ENCODE measurements at places on chromosomes 13 and 19.

GRCh38 chr19:7979011-7979410 is 26.4 kb downstream of the ELAVL1 start:
- no peak for DNase-seq

GRCh38 chr13:22931576-22931975 is 249.2 kb upstream of the SGCG start:
- DNase-seq = no peak

GRCh38 chr13:105291987-105292386 is 1243.5 kb downstream of the EFNB2 start:
- no peak for DNase-seq

GRCh38 chr19:30066781-30067759 is 125.0 kb downstream of the URI1 start:
- no peak for DNase-seq

DNA sequence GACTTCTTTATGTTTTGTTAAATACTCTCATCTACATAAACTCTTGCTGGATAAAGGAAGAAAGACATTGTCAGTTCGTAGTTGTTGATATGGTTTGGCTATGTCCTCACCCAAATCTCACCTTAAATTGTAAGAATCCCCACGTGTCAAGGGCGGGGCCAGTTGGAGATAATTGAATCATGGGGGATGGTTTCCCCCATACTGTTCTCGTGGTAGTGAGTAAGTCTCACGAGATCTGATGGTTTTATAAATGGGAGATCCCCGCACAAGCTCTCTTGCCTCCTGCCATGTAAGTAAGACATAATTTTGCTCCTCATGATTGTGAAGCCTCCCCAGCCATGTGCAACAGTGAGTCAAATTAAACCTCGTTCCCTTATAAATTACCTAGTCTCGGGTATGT is 3.6 kb downstream of the ADGRE1 start:
- no peak for DNase-seq

- DNase-seq = no peak
Measured at GRCh38 chr13:100836711-100837110, 162.1 kb upstream of the TMTC4 start.

- DNase-seq = no peak
Measured at GRCh38 chr19:51123381-51123800, 1.3 kb upstream of the SIGLEC9 start.

DNA sequence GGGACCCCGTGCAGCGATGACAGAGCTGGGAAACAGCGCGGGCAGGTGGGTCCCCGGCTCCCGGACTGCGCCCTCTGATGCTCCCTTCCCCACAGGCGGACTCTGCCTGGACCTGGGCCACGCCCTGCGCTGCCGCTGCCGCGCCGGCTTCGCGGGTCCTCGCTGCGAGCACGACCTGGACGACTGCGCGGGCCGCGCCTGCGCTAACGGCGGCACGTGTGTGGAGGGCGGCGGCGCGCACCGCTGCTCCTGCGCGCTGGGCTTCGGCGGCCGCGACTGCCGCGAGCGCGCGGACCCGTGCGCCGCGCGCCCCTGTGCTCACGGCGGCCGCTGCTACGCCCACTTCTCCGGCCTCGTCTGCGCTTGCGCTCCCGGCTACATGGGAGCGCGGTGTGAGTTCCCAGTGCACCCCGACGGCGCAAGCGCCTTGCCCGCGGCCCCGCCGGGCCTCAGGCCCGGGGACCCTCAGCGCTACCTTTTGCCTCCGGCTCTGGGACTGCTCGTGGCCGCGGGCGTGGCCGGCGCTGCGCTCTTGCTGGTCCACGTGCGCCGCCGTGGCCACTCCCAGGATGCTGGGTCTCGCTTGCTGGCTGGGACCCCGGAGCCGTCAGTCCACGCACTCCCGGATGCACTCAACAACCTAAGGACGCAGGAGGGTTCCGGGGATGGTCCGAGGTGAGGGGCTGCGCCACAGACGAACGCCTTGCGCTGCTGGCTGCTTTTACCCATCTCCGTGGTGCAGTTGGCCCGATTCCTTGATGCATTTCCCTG is 7.8 kb upstream of the SELENOV start:
- peak; percentile 89 for DNase-seq

- no peak for DNase-seq
Measured at GRCh38 chr19:17751103-17751911, at the start of gene FCHO1. Gene FCHO1 (plus strand): TSS chr19:17751477. CDS start chr19:17755165, 3,688 bp downstream.

GRCh38 chr19:19004144-19004543 is 29.2 kb downstream of the SUGP2 start:
- DNase-seq = no peak

DNA sequence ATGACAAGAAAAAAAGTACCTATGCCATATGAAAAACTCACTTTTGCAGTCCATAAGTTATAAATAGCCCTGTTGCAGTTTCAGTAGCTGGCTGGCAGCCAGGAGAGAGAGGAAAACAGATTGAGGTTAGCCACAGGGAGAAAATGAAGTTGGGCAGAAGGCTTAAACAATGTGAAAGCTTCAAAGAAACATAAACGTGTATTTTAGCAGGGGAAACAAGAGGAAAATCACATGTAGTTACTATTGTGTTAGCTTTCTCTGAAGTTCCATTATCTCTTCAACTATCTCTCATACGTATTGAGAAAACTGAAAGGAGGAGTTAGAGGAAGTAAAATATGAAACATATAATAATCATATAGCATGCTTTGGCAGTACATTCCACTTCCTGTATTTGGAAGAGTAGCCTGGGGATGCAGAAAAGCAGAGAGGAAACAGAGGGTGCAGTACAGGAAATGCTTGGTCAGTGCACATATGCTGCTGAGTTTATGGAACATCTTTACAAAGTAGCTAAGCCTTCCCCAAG is 1551.1 kb downstream of the EFNB2 start:
- no peak for DNase-seq

DNA sequence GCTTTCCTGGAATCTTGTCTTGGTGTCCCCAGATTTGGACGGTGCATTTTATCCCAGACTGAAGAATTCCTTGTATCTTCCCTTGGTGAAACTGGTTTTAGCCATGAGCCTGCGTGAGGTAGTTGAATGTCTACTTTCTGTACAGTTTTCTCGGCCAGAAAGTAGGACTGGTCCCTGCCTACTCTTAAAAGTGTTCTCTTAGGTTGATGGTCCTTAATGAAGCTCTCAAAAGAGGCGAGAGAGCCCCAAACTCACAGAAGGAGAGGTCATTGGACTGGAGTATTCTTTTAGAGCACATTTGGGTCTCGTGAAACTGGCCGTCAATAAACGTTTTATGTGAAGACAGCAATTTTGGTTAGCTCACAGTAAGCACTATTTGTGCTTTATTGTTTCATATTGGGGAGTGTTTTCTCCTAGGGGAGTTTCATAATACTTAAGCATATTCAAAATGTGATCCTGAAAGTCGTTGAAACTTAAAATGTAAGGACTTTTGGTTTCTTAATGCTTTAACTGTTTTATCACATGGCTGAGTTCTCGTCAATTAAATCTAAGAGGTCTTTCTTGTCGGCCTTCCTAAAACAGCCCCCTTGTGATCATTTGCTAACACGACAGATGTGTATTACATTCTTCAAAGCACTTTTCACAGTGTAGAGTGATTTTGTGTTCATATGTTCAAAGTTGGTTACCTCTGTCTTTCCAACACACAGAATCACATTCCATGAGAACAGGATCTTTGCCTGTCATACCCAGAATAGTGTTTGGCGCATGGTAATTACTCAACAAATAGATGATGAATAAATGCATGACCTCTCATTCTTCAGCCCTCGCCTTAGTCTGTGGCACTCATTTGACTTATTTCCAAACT is 889 bp downstream of the GTF2F2 start:
- peak; percentile 23 for DNase-seq

DNA sequence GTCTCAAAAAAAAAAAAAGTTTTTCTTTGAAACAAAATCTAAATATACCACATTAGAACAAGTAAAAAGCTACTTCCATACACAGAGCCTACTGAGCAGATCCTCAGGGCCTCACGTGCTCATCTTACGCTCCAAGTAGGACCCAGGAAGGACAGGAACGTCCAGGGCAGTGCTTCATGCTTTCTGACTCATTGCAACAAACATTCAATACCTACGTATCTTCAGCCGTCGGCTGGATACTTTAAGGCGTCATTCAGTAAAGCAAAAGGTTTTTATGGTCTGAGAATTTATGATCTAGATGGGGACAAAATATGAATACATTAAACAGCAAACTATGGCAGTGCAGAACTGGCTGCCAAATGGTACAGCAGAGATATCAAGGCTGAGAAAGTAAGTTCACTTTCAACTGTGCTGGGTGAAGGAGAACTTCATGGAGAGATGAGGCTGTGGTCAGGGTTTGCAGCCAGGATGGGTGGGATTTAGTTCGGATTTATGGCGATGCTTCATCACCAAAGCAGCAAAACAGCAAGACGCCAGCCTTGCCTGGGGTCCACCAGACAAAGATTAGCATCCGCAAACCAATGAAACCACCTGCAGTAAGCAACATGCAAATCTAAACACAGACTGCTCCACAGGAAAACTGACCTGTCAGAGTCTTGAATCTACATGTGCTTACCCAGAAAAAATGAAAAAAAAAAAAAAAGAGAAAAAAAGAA is 20.5 kb downstream of the CARS2 start:
- no peak for DNase-seq

DNA sequence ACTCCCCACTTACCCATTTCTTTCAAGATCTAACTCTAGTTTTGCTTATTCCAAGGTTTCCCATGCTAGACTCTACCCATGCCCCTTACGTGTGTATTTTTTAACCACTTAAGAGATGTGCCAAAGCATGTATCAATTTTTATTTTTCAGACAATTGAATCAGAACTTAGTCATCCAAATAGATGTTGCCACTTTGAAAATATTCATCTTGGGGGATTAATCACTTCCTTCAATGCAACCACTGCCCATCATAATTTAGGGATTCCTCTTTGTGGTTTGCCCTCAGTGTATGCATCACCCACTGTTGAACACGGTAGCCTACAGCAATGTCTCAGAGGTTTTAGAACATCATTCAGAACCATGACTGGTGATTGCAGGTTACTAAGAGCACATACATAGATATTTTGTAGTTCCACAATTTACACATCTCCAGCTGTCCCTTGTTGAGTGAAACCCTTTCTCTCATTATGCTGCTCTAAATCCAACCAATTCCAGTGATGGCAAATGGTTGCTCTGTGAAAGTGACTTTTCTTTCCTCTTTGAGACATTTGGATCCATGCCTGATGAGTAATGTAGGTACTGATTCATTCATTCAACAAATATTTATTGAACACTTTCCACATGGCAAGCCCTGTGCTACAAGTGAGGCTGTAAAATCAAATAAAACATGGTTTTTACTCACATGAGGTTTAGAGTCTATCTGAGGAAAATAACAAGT is 60.6 kb upstream of the SERP2 start:
- no peak for DNase-seq

DNA sequence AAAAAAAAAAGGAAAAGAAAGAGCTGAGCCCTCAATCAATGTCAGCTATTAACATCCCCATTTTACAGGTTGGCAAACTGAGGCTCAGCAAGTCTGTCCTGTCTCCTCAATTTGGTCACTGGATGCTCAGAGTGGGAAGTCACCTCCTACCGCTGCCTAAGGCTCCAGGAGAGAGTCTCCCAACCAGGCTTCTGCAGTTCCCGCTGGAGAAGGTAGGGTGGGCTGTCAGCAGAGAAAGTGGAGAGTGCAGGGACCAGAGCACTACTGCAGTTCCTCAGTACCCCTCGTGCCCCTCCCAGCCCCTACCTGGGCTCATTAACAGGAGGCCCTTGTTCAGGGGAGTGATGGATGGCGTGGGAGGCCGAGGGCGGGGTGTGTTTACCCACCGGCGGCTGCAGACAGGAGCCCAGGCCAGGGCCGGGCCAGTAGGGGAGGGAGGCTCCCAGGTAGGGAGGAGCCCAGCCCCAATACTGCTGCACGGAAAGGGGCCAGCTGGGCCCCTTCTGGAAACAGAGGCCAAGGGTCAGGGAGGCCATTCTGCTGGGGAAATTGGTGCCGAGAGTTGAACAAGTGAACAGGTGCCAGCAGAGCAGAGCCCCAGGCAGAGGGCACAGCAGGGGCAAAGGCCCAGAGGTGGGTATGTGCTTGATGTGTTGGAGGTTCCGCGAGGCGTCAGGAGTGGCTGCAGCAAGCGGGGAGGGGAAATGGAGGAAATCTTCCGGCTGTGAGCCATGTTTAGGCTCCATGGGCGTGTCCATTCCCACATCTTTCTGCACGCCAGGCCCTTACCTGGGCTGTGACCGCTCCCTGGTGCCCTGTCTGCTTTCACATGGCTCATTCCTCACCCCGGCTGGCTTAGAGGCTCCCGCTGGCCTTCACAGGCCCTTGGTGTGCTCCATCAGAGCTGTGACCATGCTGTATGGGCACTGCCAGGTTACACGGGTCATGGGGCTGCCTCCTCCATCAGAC is 7.6 kb upstream of the COMP start:
- no peak for DNase-seq

DNA sequence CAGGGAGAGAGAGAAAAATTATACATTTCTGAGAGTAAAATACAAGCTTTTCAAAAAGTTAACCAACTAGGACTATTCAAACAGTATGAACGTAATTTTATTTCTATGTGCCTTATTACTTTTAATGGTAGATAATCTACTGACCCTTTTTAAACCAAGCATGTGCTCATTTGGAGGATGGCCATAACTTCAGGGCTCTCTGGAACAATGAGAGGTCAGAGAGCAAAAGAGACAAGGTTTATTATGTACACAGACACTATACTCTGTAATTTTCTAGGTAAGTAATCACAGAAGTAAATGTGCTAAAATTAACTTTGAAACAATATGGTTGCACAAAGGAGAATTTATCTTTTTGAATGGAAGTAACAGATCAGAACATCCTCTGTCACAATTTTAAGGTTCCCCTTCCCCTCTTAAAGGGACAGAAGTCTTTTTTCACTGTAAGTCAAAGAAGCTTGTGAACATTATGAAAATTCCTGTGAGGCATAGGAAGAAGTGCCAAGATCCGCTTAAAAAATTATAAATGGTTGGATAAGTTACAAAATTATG is 1.0 kb downstream of the POSTN start:
- no peak for DNase-seq

DNA sequence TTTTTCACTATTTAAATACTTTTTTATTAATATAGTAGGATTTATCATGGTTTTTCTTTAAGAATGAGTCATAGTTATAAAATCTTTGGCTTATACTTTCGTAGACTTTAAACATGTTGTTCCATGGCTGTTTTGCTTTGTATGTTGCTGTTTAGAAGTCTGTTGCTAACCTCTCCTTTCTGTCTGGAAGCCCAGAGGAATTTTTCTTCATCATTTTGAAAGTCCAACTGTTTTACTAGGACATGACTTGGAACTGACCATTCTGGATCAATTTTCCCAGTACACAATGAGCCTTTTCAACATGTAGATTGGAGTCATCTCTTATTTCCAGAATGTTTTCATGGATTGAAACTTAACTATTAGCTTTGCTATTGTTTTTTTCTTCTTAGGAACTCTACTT is 7.9 kb downstream of the CAB39L start:
- DNase-seq = no peak
